ENCODE measurements at places on chromosomes 1 and 21.

- no peak for DNase-seq
Measured at GRCh38 chr21:15732290-15732995, 2.7 kb downstream of the USP25 start.

GRCh38 chr1:39081271-39082009 lies 55.3 kb downstream of the NDUFS5 start:
- DNase-seq: no peak

- DNase-seq: no peak
Measured at GRCh38 chr1:190949939-190950338, 472.3 kb upstream of the BRINP3 start.

GRCh38 chr1:15449567-15449966 lies 7.0 kb upstream of the CELA2A start:
- DNase-seq: no peak

GRCh38 chr1:94698759-94699502 lies 121.2 kb upstream of the SLC44A3 start:
- no peak for DNase-seq

DNA sequence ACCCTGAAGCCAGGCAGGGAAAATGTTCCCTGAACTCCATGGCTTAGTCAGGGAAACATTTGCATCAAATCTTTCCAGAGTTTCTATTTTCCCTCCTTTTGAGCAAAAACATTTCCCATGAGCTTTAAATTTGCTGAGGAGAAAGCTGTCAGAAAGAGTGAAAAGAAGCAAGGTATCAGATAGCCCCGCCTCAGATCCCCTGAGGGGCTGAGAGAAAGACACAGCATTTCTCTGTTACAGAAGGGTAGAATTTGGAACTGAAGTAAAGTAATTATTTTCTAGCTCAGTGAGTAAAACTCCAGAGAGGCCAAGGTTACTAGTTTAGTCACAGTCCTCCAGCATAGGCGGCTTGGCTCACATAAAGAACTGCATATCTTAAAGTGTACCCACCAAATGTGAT lies 10.6 kb downstream of the FMO1 start:
- no peak for DNase-seq

DNA sequence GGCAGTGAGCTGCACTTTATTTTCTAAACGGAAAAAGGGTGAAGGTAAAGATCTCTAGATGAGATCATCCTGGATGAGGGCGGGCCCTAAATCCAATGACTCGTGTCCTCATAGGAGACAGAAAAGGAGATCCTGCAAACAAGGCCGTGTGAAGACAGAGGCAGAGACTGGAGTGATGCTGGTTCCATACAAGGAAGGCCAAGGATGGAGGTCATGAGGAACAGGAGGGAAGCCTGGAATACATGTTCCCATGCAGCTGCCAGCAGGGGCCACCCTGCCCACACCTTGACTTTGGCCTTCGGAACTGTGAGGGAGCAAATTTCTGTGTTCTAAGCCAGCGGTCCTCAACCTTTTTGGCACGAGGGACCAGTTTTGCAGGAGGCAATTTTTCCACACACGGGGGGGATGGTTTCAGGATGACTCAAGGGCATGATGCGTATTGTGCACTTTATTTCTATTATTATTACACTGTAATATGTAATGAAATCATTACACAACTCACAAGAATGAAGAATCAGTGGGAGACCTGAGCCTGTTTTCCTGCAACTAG lies 94.3 kb downstream of the PSMG1 start:
- DNase-seq: no peak

- no peak for DNase-seq
Measured at GRCh38 chr1:192061556-192061955, 96.7 kb upstream of the RGS18 start.

DNA sequence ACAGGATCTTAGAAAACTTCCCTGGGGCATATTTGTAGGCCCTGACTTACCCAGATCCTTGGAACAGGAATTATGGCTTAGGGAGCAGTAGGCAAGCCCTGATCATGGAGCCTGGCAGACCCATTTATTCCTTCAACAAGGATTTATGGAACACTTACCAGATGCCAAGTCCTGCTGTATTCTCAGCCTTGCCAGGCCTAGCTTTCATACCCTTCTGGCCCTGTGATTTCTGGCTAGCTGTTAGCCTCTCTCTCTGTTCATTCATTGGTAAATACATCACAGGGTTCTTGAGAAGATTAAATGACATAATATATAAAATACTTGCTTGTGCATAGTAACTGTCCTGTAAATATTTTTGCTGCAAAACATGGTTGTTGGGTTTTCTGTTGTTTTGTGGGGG lies 32.4 kb upstream of the SRP9 start:
- no peak for DNase-seq

DNA sequence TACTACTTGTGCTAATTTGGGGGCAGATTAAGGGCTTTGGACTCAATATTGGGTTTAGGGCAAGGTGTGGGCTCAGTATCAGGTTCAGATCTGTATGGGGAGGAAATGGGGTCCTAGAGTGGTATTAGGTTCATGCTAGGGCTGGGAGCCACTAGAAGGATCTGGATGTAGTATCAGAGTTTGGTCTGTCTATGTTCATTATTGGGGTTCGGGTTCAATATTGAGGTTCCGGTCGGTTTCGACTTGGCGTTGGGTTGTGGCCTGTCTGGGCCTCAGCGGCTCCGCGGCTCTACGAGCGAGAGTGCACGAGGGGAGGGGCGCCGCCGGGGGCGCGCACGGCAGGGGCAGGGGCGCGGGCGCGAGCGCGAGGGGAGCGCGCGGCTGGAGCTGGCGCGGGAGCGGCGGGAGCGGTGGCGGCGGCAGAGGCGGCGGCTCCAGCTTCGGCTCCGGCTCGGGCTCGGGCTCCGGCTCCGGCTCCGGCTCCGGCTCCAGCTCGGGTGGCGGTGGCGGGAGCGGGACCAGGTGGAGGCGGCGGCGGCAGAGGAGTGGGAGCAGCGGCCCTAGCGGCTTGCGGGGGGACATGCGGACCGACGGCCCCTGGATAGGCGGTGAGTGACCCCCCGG lies at the start of gene PTPRF:
TSS of gene PTPRF (plus strand) at position 401 of the 624 bp plus-strand sequence. CDS start 14,193 bp downstream, outside the sequence.
- DNase-seq: no peak

- no peak for DNase-seq
Measured at GRCh38 chr1:102470767-102471166, 474.0 kb upstream of the OLFM3 start.

DNA sequence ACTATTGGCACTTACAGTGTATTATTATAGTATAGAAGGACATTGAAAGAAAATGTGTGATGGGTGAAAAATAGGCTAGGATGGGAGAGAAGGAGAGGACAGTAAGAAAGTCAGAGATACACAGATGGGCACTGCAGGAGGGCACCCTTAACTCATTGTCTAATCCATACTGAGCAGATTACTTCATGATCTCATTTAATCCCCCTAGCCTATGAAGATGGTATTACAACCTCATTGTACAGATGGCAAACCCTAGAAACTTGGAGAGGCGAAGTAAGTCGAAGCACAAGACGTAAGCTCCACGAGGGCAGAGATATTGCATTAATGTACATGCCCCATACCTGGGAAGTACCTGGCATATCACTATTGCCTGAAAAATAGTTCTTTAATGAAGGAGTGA lies 346.9 kb upstream of the DAB1 start:
- no peak for DNase-seq

- no peak for DNase-seq
Measured at GRCh38 chr21:32608851-32609250, 3.3 kb downstream of the CFAP298 start.

DNA sequence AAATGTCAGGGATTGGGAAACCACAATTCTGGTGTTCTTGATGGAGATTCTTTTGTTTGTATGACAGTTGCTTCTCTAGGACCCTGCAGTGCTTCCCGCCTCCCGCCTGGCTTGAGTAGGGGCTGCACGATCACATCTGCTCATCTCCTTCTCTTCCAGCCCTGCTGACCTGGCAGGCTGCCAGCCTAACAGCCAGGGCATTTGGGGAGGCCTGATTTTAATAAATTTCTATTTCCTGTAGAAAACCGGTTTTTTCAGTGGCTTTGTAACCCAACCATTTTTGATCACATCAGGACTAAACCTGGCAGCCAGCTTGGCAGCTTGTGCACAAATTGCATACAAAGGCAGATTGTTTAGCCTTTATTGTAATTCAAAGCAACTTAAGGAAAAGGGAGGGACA lies 78.9 kb downstream of the UBE2U start:
- no peak for DNase-seq

DNA sequence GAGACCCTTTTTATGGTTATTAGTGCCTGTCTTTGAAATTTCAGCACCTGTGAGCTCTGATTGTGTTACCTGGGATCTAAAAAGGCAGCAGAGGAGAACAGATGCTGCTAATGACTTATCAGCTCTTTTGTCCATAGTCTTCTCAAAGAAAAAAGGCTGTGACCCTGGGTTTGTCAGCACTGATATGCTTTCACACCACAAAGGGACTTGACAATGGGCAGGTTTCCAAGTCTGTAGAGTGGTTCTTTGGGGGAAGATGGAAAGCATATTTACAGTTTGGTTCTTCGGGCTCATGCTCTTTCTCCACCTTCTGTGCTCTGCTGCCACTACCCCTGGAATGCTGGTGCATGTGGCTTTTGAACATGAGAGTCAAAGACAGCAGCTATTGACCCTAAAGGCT lies 32.0 kb downstream of the DNAJC6 start:
- DNase-seq: no peak

DNA sequence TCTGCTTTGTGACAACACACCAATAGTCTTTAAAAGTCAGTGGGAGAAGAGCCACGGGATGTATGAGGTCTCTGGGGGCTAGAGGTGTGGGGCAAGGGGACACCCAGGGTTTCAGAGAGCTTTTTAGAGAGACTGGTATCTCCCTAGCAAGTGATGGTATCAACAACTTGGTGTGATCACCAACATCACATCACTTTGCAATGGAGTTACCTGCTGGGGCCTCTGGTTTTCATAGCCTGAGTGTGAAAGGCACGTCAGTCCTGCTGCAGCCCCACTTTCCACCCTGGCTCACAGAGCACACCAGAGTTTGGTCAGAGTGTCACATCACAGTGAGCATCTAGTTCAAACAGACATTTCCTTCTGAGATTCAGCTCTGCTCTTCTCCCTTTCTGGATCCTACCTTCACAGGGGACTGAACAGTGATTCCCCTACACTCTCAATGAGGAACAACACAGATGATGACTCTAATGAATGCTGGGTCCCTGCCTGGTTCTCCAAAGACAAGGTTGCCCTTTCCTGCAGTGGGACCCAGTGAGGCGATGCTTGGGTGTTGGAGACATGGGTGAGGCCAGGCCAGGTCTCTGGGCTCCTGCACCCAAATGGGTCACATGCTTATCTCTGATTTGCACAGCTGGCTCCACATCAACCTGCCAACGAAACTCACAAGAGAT lies 2.0 kb upstream of the MAN1C1 start:
- DNase-seq: no peak

DNA sequence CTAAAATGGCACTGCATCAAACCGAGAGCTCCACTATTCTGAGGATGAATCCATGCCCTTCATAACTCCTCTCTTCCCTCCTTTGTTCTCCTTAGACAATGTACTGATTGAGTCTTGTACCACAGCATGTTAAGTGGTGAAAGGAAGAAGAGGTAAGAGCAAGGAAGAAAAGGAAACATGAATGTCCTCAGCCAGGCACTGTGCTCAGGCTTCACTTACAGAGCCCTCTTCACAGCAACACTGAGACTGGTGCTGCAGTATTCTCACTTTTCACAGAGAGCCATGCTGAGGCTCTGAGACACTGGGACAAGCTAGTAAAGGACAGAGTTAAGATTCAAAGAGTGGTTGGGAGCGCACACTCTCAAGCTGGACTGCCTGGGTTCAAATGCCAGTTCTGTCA lies 143.5 kb downstream of the AKT3 start:
- no peak for DNase-seq

DNA sequence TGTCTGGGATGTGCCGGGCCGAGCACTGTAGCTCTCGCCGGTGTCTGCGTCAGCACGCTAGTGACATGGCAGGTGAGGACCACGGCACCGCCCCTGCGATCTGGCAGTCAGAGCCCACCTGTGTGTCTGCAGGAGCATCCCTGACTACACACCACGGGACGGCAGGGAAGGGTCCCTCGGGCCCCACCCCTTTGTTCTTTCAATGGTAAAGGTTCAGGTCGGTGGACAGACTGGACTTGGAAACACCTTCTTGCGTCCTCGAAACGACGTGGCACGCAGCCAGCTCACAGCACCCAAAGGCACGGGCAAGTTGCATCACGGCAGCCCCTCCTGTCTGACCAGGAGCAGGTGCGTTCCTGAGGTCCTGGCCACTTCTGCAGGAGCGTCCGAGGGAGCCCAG lies 3.7 kb upstream of the SAMD11 start:
- DNase-seq: no peak

DNA sequence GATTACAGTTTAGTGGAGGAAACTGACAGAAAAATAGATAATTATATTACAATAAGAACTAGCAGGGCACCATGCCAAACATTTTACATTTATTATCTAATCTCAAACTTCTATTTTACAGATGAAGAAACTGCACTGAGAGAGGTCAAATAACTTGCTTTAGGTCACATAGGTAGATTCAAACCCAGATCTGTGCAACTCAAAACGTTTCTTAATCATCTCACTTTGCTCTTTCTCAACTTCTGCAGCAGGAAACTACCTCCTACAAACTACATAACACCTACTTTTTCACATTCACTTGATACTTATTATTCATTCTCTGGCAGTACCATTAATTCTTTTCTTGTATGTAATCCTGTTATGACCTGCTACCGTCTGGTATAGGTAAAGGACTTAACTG lies 49.9 kb upstream of the BCL10 start:
- no peak for DNase-seq

DNA sequence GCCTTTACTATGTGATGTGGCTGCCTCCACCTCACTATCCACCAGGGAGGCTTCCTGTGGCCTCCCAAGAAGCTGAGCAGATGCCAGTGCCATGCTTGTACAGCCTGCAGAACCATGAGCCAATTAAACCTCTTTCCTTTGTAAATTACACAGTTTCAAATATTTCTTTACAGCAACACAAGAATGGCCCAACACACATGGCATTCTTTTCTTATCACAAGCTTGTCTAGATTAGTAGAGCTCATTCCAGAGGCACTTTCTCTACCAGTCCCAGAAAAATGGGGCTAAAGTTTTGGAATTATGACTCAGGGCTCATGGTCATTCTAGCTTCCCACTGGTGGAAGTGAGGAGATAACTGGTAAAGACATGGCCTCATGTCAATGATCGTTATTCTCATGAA lies 655.2 kb downstream of the LMO4 start:
- DNase-seq: no peak

DNA sequence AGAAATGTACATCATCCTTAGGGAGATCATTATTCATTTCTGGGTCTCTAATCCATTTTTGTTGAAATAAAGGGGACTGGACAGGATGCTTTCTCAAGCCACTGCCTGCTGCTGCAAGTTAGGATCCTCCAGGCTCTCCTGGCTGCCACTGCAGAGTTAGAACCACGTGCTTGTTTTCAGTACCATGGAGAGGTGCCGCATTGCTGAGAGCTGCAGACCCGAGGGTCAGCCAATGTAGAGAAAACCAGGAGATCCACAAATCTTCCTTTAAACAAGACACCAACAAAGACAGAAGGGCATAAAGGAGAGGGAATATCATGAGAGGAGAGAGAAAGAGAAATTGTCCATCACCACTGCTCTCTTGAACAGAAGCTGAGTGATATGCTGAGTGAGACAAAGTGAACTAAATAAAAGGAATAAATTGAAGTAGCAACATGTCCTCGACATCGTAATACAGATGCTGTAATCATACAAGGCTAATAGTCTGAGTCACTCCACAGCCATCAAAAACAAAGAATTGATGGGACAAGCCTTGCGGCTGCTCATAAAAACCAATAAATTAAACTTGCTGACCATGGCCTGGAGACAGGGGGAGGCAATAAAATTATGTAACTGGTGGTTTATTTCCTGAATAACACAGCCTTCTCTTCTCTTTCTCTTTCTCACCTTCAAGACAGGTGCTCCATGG lies 255.7 kb downstream of the OMA1 start:
- DNase-seq: no peak

GRCh38 chr1:233523047-233523446 lies 90.9 kb upstream of the KCNK1 start:
- no peak for DNase-seq

GRCh38 chr1:204036882-204037655 lies 35.8 kb upstream of the SOX13 start:
- no peak for DNase-seq
